T-helper 1 cell (primary cell): ENCODE measurements at places on chromosomes 5 and 9.

GRCh38 chr5:98349251-98349989, 424.0 kb upstream of the RGMB start:
- no peak for DNase-seq

GRCh38 chr9:7937761-7938491, 138.3 kb upstream of the DMAC1 start:
- DNase-seq, result no peak

DNA sequence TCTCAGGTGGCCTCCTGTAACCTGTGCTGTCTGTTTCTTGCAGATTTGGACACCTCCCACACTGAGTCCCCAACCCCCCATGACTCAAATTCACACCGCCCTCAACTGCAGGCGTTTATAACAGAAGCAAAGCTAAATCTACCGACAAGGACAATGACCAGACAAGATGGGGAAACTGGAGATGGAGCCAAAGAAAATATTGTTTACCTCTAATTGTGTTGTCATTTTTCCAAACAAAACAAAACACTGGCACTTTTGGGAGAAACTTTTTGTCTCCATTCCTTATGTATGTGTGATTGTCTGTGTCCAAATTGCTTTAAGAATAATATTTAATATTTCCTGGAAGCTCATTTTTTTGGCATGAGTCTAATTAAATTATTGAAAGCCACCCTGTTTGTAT, 314.8 kb downstream of the ARHGEF28 start:
- no peak for DNase-seq

- DNase-seq, result no peak
Observed at GRCh38 chr9:121240472-121241135, 27.4 kb upstream of the GSN start.

DNA sequence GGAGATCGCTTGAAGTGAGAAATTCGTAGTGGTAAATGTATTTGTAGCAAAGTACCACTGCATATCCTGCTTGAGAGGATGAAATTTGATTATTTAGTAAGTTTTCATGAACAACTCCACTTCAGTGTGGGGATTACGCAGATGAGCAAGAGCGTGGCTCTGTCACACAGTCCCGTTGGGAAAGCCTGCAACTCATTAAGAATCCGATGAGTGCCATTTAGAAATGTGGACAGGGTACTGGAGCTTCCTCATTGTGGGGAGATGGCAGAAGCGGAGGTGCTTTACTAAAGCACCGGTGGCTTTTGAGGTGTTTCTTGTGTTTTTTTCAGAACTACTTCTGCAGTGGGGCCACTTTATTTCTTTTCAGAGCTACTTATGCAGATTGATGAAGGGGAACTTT, 1.4 kb downstream of the TJP2 start:
- no peak for DNase-seq

DNA sequence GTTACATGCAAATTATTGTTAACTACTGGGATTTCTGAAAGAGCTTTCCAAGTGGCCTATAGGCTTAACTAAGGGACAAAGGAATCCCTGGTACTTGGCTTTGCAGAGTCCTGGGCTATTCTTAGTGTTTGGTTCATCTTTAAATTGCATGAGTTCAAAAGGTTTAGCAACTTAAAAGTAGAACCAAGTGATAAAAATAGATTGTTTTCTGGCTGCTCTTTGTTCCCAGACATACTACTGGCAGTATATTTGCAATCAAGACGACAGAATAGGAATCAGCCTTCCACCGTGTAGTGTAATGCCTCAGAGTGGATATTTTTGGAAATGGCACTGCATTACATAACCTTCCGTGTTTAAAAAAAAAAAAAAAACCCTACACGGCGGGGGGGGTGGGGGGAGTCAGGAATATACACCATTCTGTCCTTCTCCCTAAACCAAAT, 1.0 kb downstream of the NREP start:
- DNase-seq, result no peak
